ENCODE measurements at places on chromosomes 2 and 18. TPM values are rescaled to one million over a fixed set of nuclear protein-coding genes. Genes with fewer than 3 reads are reported as not detected.

DNA sequence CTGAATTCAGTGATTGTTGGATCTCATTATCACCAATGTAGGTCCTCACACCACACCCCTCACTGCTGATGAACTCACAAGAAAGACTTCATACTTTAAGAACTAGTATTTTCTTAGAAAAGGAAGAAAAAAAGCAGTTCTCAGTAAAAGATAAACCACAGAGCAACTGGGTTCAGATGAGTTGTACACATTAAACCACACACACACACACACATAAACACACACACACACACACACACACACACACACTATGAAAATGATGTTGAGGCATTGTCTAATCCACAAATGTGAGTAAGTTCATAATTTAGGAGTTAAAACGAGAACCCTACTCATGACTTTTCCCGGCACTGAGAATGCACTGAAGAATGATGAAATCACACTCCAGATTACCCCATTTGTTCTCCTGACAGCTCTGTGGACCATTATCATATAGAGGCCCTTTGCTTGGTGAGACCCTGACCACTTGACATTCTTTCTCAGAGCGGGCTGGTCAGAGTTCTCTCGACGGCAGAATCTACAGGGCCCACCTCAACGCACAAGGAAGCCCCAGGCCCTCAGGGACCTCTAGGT is 106.2 kb downstream of the BCL2 start:
- no peak for DNase-seq

GRCh38 chr2:189519631-189520387 is 60.8 kb downstream of the SLC40A1 start:
- peak; percentile 3 for DNase-seq

GRCh38 chr2:30866974-30867373 is 59.7 kb upstream of the CAPN13 start:
- DNase-seq: no peak

DNA sequence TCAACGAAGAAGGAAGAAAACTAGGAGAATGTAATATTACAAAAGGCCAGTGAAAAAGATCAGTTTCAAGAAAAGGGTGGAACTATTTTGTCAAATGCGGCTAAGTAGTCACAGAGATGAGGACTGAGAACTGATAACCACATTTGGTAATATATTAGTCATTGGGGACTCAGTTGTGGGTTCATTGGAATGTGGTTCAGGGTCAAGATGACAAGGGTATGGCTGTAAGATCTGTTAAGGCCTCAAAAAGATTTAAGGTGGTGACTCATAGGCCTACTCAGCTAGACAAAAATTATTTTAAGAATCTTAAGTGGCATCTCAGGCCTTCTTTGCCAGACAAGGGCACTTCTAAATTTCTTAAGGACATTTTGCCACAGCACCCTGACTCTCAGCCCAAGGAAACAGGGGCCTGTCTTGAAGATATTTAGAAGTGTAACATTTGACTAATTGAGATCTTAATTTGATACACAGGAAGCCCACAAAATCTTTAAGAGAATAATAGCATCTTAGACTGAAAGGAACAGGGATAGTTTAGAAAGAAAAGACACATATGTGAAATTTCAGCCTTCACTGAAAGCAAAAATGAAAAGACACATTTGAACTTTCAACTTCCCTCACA is 81.3 kb downstream of the STRADB start:
- no peak for DNase-seq

DNA sequence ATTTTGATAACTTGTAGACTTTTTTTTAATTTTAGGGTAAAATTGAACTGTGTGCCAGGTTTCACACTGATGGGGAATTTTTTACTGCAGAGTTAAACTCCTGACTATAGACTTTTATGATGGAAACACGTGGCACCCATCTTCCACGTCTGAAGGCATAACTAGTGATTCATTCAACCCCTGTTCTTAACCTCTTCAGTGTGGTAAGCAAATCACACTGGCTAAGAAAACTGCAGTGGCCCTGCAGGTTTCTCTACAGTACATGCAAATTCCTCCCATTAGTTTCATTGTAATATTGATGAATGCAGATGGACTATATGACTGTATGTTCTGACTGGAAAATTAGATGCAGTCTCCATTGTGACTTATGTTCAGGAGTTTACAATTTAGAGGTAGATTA is 47.2 kb downstream of the SMAD4 start:
- no peak for DNase-seq

DNA sequence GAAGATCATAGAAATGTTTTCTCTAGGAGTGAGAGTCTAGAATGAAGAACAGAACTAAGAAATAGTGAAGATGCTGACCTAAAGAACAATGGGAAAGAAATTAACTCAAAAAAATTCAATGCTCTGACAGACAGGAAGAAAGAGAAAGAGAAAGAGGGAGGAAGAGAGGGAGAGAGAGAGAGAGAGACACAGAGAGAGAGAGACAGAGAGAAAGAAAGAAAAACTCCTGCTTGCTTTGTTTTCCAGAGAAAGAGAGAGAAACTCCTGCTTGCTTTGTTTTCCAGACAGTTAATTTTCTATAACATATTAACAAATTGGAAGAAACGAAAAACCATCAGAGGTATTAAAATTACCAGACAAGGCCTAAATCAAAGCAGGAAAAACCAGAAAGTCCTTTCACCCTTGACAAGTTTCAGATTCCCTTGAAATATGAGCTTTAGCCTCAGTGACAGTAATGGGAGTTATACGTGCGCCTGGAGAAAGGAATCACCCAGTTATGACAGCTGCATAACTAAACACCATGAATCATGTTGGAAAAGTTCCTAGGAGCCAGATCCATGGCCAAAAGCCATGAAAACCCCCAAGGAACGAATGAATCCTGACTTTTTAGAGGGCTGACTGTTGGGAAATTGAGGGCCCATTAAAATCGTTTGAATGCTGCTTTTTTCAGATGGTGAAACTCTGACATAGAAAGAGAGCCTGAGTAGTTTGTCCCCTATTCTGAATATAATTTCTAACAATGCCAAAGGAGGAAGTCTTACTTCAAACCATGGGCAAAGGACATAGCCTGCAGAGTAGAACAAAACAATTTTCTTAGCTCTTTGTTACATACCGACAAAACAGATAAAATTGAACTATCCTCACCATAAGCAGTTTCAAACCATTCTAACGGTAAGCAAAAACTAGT is 228.6 kb upstream of the CHST9 start:
- no peak for DNase-seq

DNA sequence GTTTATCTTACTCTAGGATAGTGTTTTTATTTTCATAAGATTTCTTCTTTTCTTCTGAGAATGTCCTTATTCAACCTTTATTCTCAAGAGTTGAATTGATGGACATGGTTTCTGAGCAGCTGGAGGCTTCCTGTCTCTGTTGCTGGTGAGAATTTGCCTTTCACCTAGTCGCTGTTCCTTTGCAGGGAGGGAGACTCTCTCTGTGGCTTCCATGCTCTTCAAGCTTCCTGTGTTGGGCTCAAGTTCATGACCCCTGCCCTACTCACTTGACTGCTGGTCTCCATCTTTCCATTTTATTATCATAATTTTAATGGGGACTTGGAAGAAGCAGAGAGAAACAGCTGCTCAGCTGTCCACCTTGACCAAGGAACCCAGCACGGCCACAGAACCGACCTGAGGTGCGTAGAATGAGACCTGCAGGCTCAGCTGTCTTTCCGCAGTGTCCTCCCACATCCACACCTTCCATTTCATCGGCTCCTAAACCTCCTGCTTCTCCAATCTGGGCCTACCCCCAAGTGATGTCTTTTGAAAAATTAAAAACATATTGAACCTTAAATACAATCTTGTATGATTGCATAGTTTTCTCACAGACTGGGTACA is 24.2 kb downstream of the TMEM18 start:
- DNase-seq: no peak

DNA sequence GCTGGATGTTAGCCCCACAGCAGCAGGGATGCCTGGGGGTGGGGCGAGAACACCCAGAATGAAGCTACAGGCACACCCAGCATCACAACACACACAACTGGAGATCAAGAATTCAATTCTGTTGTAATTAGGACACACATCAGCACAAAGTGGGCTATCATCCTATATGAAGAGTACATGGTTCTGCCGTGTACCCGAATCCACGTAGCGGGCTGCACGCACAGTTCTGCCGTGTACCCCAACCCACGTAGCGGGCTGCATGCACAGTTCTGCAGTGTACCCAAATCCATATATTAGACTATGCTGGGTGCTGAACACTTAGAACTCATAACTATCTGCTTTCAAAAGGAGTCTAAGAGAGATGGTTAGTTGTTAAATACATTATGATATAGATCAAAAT is 86.5 kb downstream of the EIPR1 start:
- DNase-seq: peak; percentile 44

DNA sequence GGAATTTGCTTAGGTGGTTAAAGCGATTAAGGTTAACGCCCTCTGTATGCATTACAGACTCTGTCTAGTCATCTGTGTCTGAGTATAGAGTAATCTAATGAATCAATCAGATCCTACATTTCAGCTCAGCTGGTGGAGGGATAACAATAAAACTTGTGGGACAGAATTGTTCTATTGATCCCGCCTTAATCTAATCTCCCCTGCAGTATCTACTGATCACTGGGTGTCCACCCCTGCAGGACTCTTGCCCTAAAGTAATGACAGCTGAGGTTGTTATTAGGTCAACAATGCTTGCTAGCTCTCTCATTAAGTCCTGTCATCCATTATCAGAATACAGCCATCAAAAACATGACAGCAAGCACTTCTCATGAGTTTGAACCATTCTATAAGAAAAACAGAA is 462.6 kb upstream of the TMEFF2 start:
- DNase-seq: no peak

GRCh38 chr2:48530033-48530811 is at the start of gene STON1:
TSS of gene STON1 (plus strand) at chr2:48530154. CDS start at chr2:48580634, 50,480 bp downstream.
- DNase-seq: peak; percentile 92

DNA sequence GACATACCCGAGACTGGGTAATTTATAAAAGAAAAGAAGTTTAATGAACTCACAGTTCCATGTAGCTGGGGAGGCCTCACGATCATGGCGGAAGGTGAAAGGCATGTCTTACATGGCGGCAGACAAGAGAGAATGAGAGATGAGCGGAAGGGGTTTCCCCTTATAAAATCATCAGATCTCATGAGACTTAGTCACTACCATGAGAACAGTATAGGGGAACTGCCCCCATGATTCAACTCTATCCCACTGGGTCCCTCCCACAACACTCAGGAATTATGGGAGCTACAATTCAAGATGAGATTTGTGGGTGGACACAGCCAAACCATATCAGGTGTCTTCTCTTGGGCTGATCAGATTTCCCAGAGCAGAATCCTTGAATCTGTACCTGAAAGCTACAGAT is 617.3 kb upstream of the ID2 start:
- no peak for DNase-seq

GRCh38 chr18:10353791-10354190 is 100.6 kb upstream of the APCDD1 start:
- DNase-seq: no peak

DNA sequence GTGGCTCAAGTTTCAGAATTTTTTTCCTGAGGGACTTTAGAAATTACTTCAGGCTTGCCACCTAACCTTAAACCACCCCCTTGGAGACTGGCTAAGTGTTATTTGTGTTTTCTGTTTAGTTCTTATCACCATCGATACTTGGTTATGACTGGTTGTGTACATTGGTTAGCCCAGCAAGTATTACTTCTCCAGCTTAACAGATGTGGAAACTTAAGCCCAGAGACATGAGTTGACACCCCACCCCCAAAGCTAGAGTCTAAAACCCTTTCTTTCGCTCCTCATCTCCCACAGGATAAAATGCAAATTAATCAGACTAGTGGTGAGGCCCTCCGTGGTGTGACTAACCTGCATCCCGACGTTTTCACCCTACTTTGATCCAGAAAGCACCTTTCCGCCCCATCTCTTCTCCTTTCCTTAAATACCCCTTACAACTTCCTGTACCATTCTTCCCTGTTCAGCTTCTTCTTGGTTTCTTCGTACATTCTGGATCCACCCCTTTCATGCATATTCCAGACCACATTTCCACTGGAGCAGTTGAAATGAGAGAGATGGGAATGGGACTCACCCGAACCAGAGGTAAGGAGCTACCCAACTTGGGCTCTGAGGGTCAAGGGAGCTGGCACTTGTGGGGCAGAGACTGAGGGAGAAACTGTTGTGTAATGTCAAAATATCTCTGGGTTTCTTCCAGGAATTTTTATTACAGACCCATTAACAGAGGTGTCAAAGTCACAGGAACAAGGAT is 819 bp upstream of the MAP3K2 start:
- peak; percentile 21 for DNase-seq

DNA sequence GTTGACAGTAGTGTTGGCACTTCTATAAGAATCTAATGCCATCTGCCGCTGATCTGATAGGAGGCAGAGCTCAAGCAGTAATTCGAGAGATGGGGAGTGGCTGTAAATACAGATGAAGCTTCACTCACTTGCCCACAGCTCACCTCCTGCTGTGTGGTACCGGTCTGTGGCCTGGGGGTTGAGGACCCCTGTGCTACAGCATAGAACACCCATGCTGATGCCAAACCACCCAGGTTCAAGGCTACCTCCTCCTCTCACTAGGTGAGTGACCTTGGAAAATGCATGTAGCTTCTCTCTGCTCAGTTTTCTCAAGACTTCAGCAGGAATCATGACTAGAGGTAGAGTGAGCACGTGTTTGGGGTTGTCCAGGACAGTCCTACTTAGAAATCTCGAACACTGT is 263.4 kb downstream of the SH3BP4 start:
- no peak for DNase-seq

DNA sequence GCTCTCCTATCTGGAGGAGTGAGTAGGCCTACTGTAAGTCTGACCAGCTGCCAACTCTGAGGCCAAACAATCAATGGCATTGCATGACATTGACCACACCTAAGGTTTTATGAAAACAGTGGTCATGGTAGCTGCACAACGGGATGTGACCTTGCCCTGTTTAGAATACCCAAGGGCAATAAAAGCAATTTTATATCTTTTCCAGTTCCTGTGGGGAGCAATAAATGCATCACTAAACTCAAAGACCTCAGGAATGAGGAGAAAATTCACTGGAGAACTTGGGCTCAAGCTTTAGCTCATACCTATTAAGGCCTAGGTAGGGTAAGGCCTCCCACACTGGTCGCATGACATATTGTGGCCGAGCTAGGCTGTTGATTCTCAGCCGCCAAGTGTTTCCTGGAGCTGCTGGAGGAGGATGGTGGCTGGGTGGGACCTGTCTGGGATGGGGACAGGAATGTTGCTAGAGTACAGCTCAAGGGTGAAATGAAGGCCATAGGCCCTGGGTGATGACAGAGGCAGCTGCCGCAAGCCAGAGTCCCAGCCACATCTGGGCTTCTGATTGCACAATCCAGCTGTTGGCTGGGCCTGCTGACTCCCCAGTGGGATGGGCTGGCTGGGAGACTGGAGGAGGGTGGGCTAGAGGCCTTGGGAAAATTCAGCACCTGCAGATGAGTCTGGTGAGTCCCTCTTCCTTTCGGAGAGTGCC is 313.7 kb downstream of the CYP26B1 start:
- DNase-seq: no peak

- peak; percentile 75 for DNase-seq
Observed at GRCh38 chr18:36809590-36810381, 19.0 kb downstream of the TPGS2 start.

ALK gene
- 0.21 TPM for total RNA-seq

MCM6 gene
- total RNA-seq: 61.6 TPM

MFSD6 gene
- total RNA-seq: 0.63 TPM

ZC3H8 gene
- total RNA-seq: 2.1 TPM

HOXD3 gene
- total RNA-seq: not detected

AQP12A gene
- not detected for total RNA-seq

GPR45 gene
- not detected for total RNA-seq

Measured in H7 (cell line).